ENCODE measurements at places on chromosomes 16 and 17. TPM values are rescaled to one million over a fixed set of nuclear protein-coding genes. Genes with fewer than 3 reads are reported as not detected.

The CTDNEP1 gene
- total RNA-seq: 119 TPM

The HOXB2 gene
- total RNA-seq: 37.3 TPM

The CARD14 gene
- not detected for total RNA-seq

The KRTAP9-1 gene
- not detected for total RNA-seq

The SBK1 gene
- 21.8 TPM for total RNA-seq

- H3K36me3 ChIP-seq: no peaks in the 10 kb centered on the region
- DNase-seq: no peak
- no peak overlapping the region for H3K27ac ChIP-seq
- H3K4me1 ChIP-seq: no peaks in the 10 kb centered on the region
Measured at GRCh38 chr17:5621729-5622128, 37.4 kb upstream of the NLRP1 start.

DNA sequence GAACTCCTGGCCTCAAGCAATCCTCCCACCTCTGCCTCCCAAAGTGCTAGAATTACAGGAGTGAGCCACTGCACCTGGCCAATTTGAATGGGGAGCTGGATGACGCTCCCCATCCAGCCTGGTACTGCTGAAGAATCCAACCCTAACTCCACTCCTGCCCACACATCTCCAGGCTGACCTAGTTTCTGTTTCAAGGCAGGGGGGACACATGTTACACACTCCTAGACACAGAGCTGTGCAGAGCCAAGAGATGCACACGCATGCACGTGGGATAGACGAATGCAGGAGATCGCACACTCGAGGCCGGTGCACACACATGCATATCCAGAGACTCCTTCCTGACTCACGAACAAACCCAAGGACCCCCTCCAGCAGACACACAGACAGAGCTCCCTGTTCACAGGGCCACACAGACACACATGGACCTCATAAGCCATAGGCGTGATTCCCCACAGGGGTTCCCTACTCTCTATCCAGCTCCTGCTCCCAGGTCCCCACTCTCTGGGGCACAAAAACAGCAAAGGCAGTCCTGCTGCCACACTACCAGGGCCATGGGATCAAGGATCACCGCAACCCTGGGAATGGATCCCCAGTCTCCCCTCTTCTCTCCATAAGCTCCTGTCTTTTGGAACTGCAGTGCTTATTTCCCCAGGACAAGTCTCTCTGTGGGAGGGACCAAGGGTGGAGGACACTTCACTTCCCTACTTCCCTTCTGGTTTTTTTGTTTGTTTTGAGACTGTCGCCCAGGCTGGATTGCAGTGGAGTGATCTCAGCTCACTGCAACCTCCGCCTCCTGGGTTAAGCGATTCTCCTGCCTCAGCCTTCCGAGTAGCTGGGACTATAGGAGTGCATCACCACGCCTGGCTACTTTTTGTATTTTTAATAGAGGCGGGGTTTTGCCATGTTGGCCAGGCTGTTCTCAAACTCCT, 14.4 kb downstream of the EPOP start:
- H3K36me3 ChIP-seq: no peaks in the 10 kb centered on the region
- no peak overlapping the region for H3K27ac ChIP-seq
- H3K4me3 ChIP-seq: no peak overlapping the region
- no peaks in the 10 kb centered on the region for H3K4me1 ChIP-seq
- no peak for DNase-seq

DNA sequence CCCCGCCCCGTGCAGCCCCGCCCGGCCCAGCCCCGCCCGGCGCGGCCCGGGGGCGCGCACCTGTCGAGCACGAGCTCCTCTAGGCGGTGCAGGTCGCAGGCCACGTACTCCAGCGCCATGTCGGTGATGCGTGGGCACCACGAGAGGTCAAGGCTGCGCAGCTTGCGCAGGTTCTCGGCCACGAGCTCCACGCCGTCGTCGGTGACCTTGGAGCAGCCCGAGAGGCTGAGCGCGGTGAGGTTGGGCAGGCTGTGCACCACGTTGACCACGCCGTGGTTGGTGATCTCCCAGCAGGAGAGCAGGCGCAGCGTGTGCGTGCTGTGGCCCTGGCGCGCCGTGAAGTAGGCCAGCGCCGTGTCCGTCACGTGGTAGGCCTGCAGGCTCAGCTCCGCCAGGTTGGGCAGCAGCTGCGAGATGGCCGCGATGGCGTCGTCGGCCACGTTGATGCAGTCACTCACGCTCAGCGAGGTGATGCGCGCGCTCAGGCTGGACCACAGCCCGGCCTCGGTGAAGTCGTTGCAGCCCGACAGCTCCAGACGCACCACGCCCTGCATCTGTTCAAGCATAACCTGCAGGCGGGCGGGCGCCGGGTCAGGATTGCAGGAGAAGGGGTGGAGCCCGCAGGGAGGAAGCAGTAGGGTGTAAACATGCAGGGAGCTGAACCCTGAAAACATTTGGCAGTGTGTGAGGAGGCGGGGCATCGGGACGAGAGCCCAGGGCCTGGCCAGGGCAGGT, 5.3 kb upstream of the WDR24 start:
- peak; percentile 63 for DNase-seq
- peaks cover 14% of the 10 kb centered on the region for H3K4me1 ChIP-seq
- H3K36me3 ChIP-seq: no peaks in the 10 kb centered on the region
- peak overlapping the region; percentile 71 for H3K4me3 ChIP-seq
- H3K27me3 ChIP-seq: peaks cover 45% of the 10 kb centered on the region

GRCh38 chr17:57033296-57033695, 51.8 kb upstream of the AKAP1 start:
- no peaks in the 10 kb centered on the region for H3K36me3 ChIP-seq
- DNase-seq: no peak
- no peaks in the 10 kb centered on the region for H3K27me3 ChIP-seq
- no peak overlapping the region for H3K4me3 ChIP-seq
- no peaks in the 10 kb centered on the region for H3K4me1 ChIP-seq
